ENCODE measurements at places on chromosomes 6 and 20.
A peak's percentile ranks its signal among the peaks of the same experiment; 100 is the strongest.

DNA sequence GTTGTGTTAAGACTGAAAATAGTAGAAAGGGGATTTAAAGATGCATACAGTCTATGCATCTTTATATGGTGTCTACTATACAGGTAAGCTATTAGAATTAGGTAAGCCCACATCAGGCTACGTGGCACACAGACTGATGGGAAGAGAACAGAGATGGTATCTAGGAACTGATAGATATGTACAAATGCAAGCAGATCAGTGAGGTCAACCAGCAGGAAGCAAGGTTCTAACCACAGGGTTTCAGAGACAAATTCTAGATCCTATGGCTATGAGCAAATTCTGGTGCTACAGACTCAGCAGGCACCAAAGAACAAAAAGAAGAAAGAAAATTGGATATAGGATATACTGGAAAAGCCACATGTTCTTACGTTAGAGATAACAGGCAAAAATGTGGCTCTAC lies 110.6 kb downstream of the TRDN start:
- no peak for DNase-seq

- DNase-seq, result peak; percentile 24
These were observed 8.8 kb upstream of the VSX1 start for GRCh38 chr20:25090492-25091429.

DNA sequence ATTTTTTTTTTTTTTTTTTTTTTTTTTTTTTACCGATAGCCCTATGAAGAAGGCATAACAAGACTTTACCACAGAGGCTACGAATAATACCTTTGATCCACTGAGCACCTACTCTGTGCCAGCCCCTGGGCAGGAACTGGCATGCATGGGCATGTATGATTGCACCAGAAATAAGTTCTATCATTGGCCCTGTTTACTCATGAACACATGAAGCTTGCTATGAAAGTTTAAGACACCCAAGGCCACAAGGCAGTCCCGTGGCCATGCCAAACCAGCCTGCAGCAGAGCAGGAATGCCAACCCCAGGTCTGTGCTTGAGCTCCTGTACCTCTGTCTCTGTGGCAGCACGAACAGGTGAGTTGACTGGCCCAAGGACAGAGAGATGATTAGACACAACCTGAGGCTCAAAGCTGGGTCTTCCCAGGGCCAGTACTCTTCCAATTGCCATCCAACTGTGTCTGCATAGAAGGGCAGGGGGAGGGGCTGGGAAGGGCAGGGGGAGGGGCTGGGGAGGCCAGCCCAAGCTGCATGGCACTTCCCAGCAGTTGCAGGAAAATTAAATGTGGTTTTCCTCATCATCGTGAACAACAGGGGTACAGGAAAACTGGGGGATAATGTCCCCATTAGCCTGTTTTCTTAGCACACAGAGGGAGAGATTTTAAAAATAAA lies 63.5 kb downstream of the LRFN2 start:
- DNase-seq, result no peak

- DNase-seq, result no peak
These were observed 211.9 kb downstream of the CDH26 start for GRCh38 chr20:60170116-60170515.

DNA sequence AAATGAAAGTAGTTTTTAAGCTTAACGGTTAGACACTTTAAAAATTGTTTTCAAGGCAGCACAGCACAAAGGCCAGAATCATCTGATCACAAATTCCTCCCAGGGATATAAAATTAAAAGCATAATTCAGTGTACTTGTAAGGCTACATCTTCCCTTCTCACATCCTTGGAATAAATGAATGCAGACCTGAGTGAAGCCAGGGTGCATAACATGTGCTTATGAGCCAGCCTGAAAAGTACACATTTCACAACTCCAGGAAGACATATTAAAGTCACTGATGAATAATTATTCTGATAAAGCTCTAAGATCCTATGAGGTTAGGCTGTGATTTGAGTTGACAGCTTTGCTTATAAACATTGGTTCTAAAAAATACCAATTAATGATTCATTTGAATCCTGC lies 163.6 kb downstream of the BTBD9 start:
- no peak for DNase-seq

DNA sequence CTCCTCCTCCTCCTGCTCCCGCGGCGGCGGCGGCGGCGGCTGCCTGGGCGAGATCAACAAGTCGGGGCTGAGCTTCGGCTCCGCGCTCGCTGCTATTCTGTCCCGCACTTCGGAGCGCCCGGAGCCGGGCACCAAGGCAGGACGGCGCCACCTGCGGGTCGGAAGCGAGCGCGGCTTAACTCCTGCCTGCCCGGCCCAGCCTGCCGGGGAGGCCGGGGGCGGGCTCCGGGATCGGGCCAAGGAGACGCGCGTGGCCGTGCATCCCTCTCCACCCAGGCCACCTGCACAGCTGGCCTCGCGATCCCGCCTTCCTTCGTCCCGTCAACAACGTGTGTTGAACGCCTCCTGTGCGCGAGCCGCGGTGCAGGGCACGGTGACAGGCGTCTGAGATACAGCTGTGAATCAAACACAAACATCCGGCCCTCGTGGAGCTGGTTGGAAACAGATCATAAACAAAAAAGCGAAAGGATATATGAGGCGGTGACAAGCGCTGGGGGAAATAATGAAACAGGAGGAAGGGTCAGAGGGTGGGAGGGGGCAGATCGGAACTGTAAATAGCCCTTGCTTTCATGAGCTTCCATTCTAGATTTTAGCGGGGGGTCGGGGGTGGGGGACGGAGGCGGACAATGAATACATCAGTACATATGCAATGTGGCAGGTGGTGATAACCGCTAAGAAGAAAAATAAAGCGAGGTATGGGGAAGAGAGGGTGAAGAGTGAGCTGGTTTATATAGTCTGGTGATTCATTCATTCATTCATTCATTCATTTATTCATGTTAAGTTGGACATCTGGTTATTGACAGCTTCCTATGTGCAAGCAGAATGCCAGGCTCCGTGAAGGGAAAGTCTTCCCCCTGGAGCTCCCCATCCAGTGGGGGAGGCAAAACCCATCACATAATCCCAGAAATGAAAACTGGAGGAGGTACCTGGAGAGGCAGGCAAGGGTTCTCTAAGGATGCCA lies 2.0 kb upstream of the KCNB1 start:
- DNase-seq, result peak; percentile 39

DNA sequence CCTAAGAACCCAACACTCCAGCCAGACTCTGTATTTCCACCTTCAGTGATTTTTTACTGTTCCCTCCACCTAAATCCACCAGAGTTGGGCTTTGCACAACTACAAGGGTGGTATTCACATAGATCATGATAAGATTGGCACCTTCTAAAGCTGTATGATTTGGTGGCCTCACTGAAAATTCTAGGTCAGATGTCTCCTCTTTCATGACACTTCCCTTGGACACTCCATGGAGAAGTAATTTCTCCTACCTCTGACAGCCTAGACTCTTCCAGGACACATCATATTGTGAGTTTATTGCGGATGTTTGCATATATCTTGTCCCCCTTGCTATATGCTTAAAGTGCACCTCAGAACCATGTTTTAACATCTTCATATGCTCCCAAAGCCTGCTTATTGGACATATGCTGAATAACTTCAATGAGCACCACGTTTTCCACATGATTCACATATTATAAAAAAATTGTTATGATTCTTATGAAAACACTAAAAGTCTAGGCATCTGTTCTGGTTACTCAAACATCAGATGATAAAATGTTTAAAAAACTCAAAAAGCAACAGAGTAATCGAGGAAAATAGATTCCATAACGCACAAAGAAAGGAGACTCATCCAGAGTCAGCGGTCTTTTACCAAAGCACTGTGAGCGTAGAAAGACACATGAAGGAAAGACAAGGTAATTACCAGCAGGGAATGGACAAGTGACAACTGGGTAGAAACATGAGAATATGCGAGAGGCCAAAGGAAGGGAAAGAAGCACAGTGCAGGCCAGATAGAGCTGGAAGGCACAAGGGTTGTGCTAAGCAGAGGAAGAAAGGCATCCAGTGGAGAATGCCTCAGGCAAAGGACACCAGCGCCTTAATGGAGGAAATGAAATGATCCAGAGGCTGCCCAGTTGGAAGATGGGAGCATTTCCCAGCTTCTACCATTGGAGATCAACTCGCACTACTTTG lies 46.5 kb downstream of the KIF16B start:
- no peak for DNase-seq

GRCh38 chr6:157207521-157208076 lies 115.7 kb downstream of the TMEM242 start:
- no peak for DNase-seq

DNA sequence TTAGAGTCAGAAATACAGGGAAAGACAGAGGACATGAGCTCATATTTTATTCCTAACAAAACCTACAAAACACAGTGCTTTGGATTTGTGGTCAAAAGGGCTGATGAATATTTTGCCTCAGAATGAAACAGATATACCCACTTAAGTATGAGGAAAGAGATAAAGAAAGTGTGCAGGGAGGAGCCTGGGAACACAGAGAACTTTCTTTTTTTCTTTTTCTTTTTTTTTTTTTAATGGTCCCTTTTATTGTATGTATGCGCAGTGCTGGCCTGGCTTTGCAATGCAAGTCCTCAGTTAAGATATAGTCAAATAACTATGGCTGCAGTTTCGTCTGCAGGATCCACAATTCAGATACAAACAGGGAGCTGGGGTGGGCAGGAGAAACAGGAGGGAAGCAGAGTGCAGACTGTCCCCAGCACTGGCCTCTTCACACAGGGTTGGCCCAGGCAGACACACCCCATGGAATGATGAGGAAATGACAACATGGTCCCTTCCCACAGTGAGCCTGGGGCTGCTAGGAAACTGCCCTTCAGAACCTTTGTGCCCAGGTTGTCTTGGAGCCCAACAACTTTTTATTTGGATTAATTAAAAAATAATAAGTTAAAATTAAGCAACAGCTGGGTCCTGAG lies 629.8 kb upstream of the AGPAT4 start:
- no peak for DNase-seq

DNA sequence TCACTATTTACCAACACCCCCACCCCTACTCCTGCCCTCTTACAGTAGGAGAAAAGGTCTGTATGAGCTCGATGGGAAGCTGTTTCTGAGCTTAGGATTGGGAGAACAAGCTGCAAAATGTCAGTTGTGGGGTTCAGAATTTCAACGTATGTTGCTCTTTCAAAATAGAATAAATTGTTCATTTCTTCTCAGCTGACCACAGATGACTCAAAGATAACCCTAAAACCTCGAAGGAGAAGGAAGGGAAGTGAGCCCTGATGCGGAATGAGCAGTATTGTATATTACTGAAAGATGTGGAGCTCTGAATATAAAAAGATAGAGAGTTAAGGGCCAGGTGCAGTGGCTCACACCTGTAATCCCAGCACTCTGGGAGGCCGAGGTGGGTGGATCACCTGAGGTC lies 35.9 kb upstream of the MYLIP start:
- no peak for DNase-seq

- no peak for DNase-seq
These were observed 34.9 kb downstream of the KLHL31 start for GRCh38 chr6:53630533-53631226.

GRCh38 chr6:42278131-42278853 lies 60.6 kb upstream of the MRPS10 start:
- DNase-seq, result no peak

GRCh38 chr6:29294499-29294914 lies 7.0 kb upstream of the OR14J1 start:
- DNase-seq, result no peak

DNA sequence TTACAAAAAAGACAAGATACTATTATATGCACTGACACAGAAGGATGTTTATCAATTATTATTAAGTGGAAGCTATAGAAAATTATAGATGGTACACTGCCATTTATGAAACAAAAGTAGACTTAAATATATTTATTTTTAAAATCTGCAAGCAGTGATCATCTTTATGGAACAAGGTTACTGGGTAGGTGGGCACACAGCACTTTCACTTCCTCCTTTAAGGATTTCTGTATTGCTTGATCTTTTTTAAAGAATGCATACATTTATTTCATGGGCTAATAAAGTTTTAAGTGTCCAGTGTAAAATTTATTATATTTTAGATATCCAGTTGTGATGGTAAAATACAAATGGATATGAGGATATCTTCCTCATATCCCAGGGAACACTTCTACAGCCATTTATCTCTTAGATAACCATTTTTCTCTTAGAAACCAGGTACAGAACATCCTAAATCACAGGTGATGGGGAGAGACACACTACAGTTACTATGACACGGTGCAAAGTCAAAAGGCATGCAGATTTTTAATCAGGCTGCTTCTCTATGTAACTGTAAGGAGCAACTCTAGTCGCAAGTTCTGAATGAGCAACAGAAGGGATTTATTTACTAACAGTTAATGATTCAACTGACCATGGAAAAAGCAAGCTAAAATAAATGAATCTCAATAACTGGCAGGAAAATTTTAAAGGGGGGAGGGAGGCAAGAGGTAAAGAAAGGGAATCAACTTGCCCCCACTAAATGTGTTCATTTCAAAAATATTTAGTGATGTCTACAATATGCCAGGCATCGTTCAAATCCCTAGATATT lies 2.2 kb downstream of the FBXL4 start:
- no peak for DNase-seq

GRCh38 chr6:147053311-147053921 lies 150.8 kb upstream of the STXBP5 start:
- no peak for DNase-seq

DNA sequence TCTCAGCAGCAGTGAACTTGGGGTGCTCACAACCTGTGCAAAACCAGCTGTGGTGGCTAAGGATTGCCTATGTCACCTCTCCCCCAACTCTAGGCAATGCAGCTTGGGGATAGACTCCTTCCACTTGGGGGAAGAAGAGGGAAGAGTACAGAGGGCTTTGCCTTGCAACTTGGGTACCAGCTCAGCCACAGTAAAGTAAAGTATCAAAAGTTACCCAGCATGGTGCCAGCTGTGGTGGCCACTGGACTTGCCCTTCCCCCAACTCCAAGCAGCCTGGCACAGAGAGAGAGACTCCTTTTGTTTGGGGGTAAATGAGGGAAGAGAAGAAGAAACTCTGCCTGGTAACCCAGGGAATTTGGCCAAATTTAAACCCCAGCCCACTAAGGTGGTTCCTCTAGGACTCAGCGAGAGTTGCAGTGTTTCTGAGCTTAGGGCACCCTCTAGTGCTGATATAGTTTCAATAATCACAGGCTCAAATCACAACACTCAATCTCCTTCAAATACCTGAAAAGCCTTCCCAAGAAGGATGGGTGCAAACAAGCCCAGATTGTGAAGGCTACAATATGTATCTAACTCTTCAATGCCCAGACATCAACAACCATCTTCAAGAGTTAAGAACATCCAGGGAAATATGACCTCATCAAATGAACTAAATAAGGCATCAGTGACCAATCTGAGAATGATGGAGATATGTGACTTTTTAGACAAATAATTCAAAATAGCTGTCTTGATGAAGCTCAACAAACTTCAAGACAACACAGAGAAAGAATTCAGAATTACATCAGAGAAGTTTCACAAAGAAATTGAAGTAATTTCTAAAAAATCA lies 7.6 kb upstream of the DEFB129 start:
- DNase-seq, result no peak
